ENCODE measurements at places on chromosomes 3 and 15. TPM values are rescaled to one million over a fixed set of nuclear protein-coding genes. Genes with fewer than 3 reads are reported as not detected.

GRCh38 chr3:23928524-23928923, 11.6 kb downstream of the RPL15 start:
- no peak for DNase-seq

GRCh38 chr3:118997190-118997589, 37.5 kb downstream of the IGSF11 start:
- DNase-seq: no peak

GRCh38 chr3:37147666-37148065, 26.7 kb downstream of the LRRFIP2 start:
- no peak for DNase-seq

- no peak for DNase-seq
Measured at GRCh38 chr3:13647298-13648059, 98.6 kb downstream of the FBLN2 start.

DNA sequence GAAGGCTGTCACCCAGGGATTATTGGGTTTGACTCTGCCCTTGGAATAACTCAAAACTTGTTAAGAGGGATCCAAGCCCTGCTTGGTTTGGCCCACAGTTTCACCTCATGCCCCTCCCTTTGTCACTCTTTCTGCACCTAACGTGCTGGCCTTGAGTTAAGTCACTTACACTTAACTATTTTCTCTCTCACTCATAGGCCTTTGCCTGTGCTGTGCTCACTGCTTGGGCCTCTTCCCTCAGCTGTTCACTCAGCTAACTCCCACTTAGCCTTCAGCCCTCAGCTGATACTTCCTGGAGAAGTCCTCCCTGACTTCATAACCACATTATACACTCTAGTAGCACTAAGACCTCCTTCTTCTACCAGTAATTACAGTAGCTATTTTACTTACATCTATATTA, 133.3 kb downstream of the CMSS1 start:
- no peak for DNase-seq

GRCh38 chr3:141552440-141552991, 65.7 kb downstream of the RASA2 start:
- DNase-seq: no peak

SAMMSON gene
- polyA plus RNA-seq: not detected

All from immature natural killer cell (primary cell).